ENCODE measurements at places on chromosomes 11 and 22.

GRCh38 chr11:104908186-104908531 lies 9.9 kb upstream of the CASP12 start:
- DNase-seq = no peak

DNA sequence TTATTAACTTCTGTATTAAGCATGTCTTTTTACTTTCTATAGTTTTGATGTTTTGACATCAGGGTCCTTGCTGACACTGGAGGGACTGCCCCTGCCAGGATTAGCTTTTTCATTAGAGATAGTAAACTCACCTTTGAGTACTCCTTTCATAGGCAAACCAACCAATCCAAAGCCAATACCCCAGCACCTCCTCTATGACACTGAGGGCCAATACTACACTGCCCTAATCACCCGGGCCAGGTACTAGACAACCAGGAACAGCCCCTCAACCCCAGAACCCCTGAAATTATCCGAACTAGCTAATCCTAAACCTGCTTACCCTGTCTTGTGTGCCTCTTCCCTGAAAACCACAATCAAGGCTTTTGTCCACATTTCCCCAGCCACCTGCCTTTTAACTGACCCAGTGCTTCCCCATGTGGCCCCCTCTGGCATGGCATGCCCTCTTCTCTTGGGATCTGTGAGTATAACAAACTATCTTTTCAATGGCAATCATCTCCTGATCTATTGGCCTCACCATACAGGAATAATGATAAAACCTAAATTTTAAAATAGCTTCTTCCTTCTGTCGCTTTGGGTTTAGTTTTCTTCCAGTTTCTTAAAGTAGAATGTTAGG lies 31.2 kb downstream of the RAB6A start:
- DNase-seq = no peak

DNA sequence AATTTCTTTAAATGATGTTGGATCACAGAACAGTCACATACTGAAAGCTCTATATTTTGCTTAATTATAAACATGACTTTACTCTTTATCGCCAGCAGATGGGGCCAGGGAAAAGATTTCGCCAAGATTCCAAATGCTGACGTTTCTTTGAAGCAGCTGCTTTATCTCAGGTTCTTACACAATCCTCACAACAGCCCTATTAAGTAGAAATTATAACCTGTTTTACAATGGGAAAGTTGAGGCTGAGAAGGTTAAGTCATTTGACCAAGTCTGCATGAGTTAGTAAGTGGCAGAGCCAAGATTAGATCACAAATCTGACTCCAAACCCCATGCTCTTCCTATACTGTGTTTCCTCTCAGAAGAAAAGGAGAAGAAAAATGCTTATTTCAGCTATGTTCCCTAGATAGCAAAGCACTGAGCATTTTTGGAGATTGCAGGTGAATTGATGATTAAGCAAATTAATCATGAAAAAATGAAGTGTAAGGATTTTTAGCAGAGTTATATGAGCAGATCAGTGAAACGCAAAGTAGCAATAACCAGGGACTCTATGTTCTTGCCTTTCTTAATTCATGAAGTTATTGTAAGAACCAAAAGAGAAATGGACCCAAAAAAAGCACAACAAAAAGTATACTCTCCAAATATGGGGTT lies 79.0 kb downstream of the AASDHPPT start:
- DNase-seq = no peak

DNA sequence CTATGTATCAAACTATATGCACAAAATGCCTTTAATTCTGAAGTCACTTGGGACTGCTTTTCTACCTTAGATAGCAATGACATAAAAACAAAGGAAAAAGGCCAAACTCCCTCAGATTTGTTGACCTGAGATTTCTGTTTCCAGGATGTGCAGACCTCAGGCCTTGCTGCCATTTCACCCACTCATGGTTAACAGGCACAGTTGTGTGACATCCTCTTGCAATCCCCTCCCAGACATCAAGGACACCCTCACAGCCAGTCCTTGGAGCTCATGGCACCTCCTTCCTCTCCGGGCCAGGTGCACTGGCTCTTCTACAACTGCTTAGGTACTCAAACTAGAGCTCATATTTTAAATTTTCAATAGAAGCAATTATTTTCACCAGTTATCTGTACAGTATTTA lies 37.3 kb downstream of the SERPIND1 start:
- DNase-seq = no peak

- peak; percentile 19 for DNase-seq
Measured at GRCh38 chr11:77191823-77192495, 63.9 kb downstream of the MYO7A start.

DNA sequence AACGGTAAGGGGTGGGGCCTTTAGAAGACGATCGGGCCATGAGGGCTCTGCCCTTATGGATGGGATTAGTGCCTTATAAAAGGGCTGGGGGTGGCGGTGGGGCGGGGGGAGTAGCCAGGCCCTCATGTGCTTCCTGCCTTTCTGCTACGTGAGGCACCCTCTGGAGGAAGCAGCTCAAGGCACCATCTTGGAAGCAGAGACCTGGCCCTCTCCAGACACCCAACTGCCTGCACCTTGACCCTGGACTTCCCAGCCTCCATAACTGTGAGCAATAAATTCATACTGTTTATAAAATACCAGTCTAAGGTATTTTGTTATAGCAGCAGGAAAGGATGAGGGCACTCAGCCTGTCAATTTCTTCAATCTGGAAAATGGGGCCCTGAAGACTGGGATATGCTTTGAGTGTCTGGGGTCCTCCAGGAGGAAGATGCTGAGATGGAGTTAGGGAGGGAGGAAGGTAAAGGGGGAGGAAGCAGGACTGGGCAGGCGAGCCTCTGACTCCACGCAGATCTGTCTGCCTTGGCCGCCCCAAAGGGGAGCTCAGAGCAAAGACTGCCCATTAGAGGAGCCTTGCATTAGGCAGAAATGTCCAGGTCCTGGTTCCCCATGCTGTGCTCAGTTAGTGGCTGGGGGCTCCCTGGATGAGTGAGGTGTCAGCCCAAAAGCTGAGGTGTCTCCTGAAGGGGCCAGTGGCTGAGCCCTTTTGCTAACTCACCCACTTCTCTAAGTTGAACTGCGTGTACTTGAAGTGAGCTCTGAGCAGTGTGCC lies 5.3 kb downstream of the CABP2 start:
- no peak for DNase-seq

DNA sequence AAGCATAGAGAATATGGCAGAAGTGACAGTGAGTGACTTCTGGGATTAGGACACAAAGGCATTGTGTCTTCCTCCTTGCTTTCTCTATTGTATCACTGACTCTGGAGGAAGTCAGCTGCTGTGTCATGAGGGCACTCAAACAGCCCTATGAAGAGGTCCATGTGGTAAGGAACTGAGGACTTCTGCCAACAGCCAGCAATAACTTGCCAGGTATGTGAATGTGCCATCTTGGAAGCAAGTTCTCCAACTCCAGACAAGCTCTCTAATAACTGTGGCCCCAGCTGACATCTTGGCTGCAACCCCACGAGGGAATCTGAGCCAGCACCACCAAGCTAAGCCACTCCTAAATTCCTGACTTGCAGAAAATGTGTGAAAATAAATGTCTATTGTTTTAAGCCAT lies 83.6 kb upstream of the ZBED5 start:
- no peak for DNase-seq

GRCh38 chr11:43943372-43943930 lies 1.0 kb downstream of the C11orf96 start:
- DNase-seq = no peak

- no peak for DNase-seq
Measured at GRCh38 chr11:66782726-66783125, 53.7 kb upstream of the SPTBN2 start.

- DNase-seq = no peak
Measured at GRCh38 chr11:40037005-40037404, 1422.4 kb downstream of the LRRC4C start.

- DNase-seq = no peak
Measured at GRCh38 chr11:110159476-110159875, 66.3 kb downstream of the ZC3H12C start.

- no peak for DNase-seq
Measured at GRCh38 chr22:28351476-28351875, 328.2 kb downstream of the TTC28 start.

GRCh38 chr22:36528341-36528740 lies 625 bp downstream of the EIF3D start:
- DNase-seq = no peak

Measured in CD4-positive, alpha-beta T cell treated with Interleukin-2 at 100 ng/mL for 4 hours (primary cell).